ENCODE measurements at places on chromosomes 7 and 10. TPM values are rescaled to one million over a fixed set of nuclear protein-coding genes. Genes with fewer than 3 reads are reported as not detected.

DNA sequence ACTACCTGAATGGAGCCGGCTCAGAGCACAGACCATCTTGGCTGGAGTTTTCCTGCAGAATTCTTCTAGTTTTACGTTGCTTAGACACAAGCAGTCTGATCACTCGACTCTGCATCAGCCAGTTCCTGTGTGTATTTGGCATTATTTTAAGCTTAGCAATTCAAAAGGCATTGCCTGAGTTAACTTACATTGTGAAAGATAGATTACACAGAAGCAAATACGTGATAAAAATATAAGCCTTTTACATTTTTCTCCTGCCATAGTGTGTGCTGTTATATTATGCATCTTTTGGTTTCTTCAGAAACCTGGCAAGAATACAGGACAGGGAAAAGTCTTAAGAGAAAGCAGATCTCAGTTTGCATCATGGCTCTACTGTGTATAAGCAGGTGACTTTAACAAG is 98.1 kb downstream of the LRRC4 start:
- no peak for DNase-seq

DNA sequence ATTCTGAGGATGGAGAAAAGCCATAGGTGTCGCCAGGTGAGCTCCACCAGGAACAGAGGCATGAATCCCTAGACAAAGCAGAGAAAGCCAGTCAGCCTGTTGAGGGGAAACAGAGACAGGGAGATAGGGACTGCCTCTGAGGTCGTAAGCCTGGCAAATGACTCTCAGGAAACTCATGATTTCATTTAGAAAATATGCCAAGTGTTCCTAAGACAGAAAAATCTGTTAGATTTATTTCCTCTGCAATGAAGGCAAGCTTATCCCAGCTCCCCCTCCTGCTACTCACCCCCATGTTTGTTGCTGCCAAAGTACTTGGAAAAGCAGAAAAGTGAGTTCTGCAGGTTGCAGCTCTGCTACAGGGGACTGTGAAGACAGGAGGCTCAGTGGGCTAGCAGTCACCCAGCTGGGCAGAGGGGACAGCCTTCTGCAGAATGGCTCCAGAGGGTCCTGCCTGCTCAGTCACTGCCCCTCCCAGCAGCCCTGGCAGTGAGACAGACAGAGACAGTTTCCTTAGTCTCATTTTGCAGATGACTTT is 184.3 kb downstream of the ADRA2A start:
- no peak for DNase-seq

GRCh38 chr10:84493361-84493760 is 165.0 kb downstream of the CCSER2 start:
- DNase-seq = no peak

DNA sequence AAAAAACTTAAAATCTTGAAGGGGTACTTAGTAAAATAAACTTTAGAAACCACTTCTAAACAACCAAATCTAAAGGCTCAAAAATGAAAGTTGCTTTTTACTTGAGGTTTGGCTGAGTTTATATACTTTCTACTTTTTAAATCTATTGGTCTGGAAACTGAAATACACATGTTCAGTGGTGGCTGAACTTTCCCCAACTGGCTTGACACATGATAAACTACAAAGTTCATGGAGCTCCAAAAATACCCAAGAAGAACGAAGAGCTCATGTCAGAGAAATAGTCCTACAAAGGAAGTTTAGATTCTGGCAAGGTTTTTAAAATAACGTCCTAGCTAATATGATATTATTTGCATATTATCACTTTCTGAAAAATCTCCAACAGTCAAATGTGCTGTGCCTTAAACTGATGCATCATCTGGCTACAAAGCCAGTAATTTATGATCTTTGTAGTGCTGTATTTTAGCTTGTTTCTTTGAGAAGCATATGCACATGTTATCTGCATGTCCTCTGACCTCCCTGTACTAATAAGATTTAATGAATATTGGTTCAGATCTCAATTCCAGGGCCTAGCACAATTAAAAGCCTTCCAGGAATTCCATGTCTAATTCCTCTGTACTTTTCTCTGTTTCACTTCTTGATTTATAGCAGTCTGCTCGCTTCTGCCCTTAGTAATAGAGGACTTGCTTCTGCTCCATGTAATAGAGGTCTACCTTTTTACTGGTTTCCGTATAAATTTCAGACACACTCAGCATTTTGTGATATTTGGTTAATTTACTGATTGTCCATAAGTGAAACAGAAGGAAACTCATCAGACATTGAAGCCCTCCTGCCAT is 28.2 kb downstream of the SEMA3C start:
- no peak for DNase-seq

- no peak for DNase-seq
Measured at GRCh38 chr10:69486922-69487730, 35.9 kb downstream of the TSPAN15 start.

- no peak for DNase-seq
Measured at GRCh38 chr10:116490028-116490662, 55.6 kb upstream of the PNLIP start.

- DNase-seq = no peak
Measured at GRCh38 chr7:135179321-135179925, 8.9 kb upstream of the CYREN start.

GRCh38 chr10:31358688-31359330 is 39.8 kb downstream of the ZEB1 start:
- no peak for DNase-seq

DNA sequence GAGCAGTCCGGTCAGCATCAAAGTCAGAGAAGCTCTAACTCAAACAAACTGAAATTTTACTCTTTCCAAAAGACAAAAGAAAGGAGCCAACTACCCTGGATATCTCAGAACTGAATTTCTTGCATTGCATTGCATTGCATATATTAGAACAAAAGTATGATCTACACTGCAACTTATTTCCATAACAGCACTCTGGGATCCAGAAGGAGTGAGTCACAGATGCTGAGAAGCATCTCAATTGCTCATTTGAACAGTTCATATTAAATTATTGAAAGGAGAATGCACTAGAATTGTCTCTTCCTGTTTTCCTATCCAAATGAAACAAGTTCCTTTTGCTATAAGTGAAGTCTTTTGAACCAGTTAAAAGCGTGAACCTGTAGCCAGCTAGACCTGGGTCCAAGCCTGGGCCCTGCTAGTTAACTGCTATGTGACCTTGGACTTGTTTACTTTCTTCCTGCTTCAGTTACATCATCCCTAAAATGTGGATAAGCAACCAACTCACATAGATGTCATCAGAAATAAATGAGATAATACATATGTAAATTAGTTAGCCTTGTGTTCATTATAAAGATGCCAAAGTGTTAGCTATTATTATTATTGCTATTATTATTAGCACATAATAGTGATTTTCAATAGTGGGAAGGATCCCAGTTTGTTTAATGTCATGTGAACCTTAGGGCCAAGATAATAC is 184.1 kb downstream of the CREB5 start:
- DNase-seq = no peak

GRCh38 chr7:19215412-19215811 is 70.2 kb upstream of the FERD3L start:
- DNase-seq = no peak

- DNase-seq = no peak
Measured at GRCh38 chr10:31778627-31779026, 150.0 kb downstream of the ARHGAP12 start.

The C10orf53 gene
- total RNA-seq = not detected

The CYP3A4 gene
- total RNA-seq = not detected

The NPSR1 gene
- not detected for total RNA-seq

The FFAR4 gene
- total RNA-seq = 0.24 TPM

The KIAA1217 gene
- 45.0 TPM for total RNA-seq

Measured in Right ventricle myocardium inferior (tissue), 1 donor.